Osteocyte (in vitro differentiated cells): ENCODE measurements at places on chromosomes 7 and 10.

DNA sequence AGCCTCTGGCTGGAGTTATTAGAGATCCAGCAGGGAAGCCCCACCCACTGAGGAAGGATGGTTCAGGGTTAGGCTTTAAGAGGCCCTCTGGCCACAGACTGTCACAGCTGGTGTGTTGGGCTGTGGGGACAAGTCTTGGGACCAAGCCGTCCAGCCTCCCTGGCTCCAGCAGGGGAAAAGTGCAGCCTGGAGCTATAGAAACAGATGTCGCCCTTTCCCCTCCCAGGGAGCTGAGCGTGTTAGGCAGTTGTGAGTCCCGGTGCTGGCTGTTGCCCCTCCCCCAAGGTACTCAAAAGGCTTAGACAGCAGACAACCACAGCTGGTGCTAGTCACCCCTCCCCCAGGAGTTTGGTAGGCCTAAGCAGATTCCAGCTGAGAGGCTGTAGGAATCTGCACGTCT, 143.4 kb downstream of the TMEM168 start:
- no peaks in the 10 kb centered on the region for H3K36me3 ChIP-seq
- peaks cover 7% of the 10 kb centered on the region for H3K27me3 ChIP-seq
- DNase-seq = no peak
- no peak overlapping the region for H3K4me3 ChIP-seq

DNA sequence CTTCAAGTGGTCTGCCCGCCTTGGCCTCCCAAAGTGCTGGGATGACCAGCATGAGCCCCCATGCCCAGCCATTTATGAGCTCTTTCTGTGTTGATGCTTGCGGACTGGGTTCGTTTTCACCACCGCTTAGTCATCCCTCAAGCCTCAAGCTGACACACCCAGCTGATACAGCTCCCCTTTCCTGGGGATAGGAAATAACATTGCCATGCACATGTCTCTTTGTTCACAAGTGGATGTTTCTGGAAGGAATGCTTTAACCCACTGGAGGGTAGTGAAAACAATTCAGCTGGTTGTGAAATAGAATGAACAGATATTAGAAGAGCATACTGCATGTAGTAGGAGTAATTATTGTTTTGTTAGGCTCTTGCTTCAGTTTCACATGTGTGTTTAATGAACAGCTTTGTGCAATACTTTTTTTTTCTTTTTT, 8.5 kb upstream of the METTL27 start:
- no peaks in the 10 kb centered on the region for H3K27me3 ChIP-seq
- peaks cover 41% of the 10 kb centered on the region for H3K4me1 ChIP-seq
- peak overlapping the region; percentile 95 for H3K27ac ChIP-seq
- H3K36me3 ChIP-seq = no peaks in the 10 kb centered on the region
- no peak overlapping the region for H3K4me3 ChIP-seq
- no peak for DNase-seq

DNA sequence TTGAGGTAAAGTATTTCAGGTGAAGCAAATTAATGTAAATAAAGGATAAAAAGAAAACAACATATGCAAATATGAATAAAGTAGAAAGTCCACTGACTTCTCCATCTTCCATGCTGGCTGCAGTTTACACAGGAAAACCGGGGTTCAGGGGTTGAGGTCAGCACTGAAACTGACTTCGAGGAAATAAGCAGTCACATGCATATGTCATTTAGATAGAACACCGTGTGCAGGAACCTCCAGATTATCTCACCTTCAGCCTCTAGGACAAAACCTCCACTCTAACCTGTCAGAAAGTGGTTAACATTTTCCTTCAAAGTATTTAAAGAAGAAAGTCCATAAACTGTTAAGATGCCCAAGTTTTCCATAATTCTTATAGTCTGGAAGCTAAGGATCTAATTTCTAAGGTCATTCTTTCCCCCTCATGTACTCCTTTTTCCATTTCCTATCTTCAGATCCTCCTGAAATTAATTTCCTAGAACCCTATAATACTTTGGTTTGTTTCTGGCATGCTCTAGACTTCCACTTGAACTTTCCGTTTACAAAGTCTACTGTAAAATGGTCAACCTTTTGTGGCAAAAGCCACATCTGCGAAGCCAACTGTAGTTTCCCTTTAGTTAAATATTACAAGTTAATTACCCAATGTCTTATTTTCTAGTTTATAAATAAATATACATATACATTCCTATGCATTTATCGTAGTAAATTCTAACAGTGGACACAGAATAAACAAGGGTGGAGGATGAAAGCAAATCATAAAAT, 173.3 kb downstream of the RAPGEF5 start:
- no peaks in the 10 kb centered on the region for H3K4me1 ChIP-seq
- no peak overlapping the region for H3K27ac ChIP-seq
- no peak overlapping the region for H3K4me3 ChIP-seq
- peaks cover 30% of the 10 kb centered on the region for H3K27me3 ChIP-seq
- no peak for DNase-seq
- no peaks in the 10 kb centered on the region for H3K36me3 ChIP-seq

DNA sequence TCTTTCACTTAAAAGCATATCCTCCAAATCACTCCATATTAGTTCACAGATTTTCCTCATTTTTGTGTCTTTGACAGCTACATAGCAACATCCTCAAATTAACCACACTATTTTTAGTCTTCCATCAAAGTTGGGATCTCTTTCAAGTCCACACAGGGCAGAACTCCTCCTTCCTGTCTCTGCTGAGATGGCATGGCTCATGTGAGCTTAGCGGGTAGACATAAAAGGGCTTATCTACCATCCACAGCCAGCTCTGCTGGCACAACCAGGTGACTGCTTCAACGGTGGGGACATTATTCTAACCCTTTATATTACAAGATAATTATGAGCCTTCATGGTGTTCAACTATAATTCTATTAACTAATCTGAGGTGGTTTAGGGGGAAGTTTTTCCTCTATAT, 35.5 kb downstream of the ICA1 start:
- no peak overlapping the region for H3K27ac ChIP-seq
- peaks cover 43% of the 10 kb centered on the region for H3K27me3 ChIP-seq
- H3K4me1 ChIP-seq = no peaks in the 10 kb centered on the region
- no peaks in the 10 kb centered on the region for H3K36me3 ChIP-seq
- no peak for DNase-seq

GRCh38 chr7:12684733-12685132, 2.7 kb upstream of the ARL4A start:
- H3K27me3 ChIP-seq = no peaks in the 10 kb centered on the region
- no peak overlapping the region for H3K4me3 ChIP-seq
- H3K4me1 ChIP-seq = peaks cover 29% of the 10 kb centered on the region
- no peak overlapping the region for H3K27ac ChIP-seq

DNA sequence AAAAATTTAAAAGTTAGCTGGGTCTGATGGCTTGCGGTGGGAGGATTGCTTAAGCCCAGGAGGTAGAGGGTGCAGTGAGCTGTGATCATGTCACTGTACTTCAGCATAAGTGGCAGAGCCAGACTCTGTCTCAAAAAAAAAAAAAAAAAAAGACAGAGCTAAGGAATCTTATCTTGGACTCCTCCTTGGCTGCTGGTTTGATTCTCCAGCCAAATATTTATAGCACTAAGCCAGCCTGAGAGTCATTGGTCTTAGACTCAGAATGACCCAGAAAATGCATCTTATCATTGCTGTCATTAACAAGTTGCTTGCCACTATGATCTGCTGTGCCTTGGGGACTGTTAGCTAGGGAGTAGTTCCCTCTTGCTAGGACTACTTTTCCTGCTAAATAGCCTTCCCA, 164.7 kb downstream of the GNAT3 start:
- no peak overlapping the region for H3K4me3 ChIP-seq
- H3K27me3 ChIP-seq = no peaks in the 10 kb centered on the region
- no peaks in the 10 kb centered on the region for H3K36me3 ChIP-seq
- no peaks in the 10 kb centered on the region for H3K4me1 ChIP-seq

DNA sequence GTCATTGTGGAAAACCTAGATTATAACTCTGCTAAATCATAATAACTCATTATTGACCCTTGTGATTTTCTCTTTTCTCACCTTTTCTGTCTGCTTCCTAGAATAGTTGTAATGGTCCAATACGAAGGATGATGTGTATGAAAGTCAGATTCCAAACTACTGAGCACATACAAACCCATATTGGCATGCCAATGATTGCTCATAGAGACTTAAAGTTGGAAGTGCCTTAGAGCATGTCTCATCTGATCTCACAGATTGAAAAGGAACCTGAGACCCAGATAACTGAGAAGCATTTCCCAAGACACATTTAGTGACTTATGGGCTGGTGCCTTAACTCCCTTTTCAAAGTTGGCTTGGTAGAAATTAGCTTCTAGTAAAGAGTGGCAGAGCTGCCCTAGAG, 594.3 kb downstream of the REEP3 start:
- H3K36me3 ChIP-seq = no peaks in the 10 kb centered on the region
- no peaks in the 10 kb centered on the region for H3K27me3 ChIP-seq
- no peak overlapping the region for H3K4me3 ChIP-seq
- no peak overlapping the region for H3K27ac ChIP-seq
- peaks cover 27% of the 10 kb centered on the region for H3K4me1 ChIP-seq

DNA sequence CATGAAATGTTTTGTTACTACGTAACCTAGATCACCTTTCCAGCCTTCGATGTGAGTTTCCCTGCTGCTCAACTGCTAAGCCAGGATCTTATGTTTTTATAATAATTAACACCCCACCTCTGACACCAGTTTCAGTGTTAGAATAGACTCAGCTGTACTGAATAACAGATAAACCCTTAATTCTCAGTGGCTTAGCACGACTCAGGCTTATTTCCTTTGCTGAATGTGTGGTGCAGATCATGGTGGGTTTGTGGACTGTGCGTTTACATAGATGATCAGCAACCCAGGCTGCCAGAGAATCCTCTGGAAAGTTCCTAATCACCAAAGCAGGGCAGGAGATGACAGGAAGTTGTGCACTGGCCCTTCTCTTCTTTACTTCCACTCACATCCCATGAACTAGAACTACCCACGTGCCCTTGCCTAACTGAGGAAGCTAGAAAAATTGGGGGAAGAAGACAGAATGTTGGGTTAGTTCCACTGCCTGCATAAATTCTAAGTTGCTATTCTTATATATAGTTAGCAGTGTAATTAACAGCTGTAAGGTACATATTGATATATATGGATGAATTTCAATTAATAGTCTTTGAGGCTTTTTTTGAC, 111.8 kb downstream of the MAPK8 start:
- no peak for DNase-seq
- no peak overlapping the region for H3K4me3 ChIP-seq
- H3K27me3 ChIP-seq = no peaks in the 10 kb centered on the region
- peaks cover 11% of the 10 kb centered on the region for H3K36me3 ChIP-seq
- H3K27ac ChIP-seq = no peak overlapping the region

DNA sequence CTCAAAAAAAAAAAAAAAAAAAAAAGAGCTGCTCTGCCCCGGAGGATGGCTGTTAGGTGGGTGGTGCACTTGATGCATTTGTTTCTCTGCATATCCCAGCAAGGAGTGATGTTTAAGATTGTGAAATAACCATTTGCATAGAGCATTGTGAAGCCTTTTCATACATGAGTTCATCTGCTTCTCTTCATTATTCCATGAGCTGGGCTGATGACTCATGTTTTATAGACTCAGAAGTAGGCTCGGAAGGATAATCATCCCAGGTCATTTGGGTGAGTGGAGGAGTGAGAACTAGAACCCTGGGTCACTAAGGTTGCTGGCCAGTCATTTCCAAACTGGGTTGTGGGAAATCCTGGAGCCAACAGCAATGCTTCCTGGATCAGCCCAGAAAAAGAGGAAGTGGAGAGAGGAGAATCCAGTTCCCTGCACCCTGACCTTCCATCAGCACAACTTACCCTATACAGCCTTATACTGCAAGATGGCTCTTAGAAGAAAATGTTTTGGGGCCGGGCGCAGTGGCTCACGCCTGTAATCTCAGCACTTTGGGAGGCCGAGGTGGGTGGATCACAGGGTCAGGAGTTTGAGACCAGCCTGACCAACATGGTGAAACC, 45.3 kb downstream of the TACC2 start:
- H3K27me3 ChIP-seq = peaks cover 17% of the 10 kb centered on the region
- H3K4me1 ChIP-seq = no peaks in the 10 kb centered on the region
- no peak overlapping the region for H3K27ac ChIP-seq
- no peak for DNase-seq

DNA sequence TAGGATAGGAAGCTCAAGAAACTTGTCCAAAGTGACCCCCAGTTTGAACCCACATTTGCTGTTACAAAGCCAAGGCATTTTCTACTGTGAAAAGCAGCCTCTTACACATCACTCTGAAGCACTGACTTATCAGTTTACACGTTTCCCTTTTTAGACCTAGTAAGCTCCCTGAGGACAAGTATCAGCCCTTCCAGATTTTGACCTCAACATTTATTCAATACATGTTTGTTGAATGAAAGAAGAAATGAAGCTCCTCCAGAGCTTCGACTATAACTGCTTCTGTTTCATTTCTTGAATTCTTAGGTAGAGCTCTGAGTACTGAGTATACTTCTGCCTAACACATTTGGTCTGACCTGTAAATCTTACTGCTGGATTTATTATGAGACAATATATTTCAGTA, 2.7 kb downstream of the WASL start:
- H3K36me3 ChIP-seq = peaks cover 5% of the 10 kb centered on the region
- peak overlapping the region; percentile 96 for H3K27ac ChIP-seq
- peak overlapping the region; percentile 87 for H3K4me3 ChIP-seq
- H3K4me1 ChIP-seq = peaks cover 46% of the 10 kb centered on the region
- no peaks in the 10 kb centered on the region for H3K27me3 ChIP-seq

DNA sequence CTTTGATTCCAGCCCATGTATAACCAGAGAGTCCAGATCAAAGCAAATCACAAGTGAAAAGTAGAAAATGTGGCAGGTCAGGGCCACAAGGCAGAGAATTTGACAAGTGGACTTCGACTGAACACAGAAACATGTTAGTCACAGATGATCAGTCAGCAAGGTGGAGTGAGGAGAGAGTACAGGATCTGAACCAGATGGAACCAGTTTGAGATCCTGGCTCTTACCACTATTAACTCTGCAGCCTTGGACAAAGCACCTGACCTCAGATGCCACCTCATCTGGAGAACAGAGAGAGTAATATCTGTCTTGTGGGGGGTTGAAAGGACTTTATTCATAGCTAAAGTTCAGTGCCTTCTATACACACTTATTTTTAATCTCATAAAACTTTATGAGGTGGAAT, 4.4 kb downstream of the MRLN start:
- no peaks in the 10 kb centered on the region for H3K4me1 ChIP-seq
- no peak for DNase-seq
- H3K36me3 ChIP-seq = no peaks in the 10 kb centered on the region
- H3K27me3 ChIP-seq = peaks cover 49% of the 10 kb centered on the region
- no peak overlapping the region for H3K4me3 ChIP-seq

- peaks cover 3% of the 10 kb centered on the region for H3K36me3 ChIP-seq
- H3K27ac ChIP-seq = no peak overlapping the region
- H3K27me3 ChIP-seq = peaks cover 53% of the 10 kb centered on the region
- no peak overlapping the region for H3K4me3 ChIP-seq
These were observed 72.1 kb downstream of the INSIG1 start for GRCh38 chr7:155369766-155370165.
